ENCODE measurements at places on chromosomes 6 and 20.

DNA sequence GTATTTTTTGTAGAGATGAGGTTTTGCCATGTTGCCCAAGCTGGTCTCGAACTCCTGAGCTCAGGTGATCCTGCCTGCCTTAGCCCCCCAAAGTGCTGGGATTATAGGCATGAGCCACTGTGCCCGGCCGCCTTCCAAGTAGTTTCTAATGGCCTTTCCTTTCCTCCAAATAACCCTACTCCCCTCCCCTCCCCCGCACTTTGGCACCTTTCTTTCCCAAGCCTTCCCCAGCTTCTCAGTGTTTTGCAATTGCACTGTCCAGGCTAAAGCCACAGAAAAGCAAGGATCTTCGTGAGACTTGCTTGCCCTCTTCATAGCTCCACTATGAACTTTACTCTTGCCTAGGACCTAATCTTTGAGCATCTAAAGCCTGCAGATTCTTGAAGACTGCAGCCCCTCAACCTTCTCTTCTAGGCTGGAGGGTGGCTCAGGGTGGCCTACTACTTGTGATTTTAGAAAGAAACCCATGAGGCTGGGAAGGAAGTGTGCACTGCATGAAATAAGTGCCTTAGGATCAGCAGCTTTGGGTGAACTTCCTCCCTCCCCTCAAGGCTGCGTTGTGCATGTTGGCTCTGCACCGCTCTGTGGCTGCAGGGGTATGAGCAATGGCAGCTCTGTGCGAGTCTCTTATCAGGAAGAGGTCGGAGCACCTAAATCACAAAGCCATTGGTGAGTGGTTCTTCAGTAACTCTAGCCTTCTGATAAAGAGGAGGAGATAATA is 152.4 kb upstream of the SNX9 start:
- no peak for DNase-seq

GRCh38 chr6:1044040-1044836 is 267.7 kb upstream of the FOXQ1 start:
- DNase-seq = no peak

- no peak for DNase-seq
Measured at GRCh38 chr20:21437816-21438215, 40.5 kb upstream of the NKX2-4 start.

GRCh38 chr20:1803932-1804501 is 91.2 kb upstream of the SIRPA start:
- no peak for DNase-seq

DNA sequence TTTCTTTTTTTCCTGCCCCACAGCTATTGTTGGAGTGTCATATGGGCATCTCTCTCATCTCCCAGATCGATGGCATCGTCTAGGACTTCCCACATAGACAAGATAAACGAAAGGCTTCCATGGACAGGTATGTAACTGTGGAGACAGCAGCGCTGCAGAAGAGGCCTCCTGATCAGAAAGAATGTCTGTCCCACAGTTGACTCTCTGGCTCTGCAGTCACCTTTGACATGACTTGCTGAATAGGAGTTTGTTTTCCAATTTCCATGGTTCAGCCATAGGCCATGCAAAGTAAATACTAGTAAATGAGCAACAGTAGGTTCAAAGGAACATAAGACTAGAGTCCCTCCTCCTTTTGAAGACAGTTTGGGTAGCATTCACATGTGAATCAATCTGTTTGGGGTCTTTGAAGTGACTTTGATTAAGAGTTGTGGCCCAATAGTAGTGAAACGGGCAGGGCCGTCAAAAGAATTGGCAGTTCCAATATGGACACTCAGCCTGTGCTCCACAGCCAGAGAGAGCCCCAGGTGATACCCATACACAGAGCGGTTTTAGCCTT is 134.7 kb upstream of the IFNGR1 start:
- no peak for DNase-seq

DNA sequence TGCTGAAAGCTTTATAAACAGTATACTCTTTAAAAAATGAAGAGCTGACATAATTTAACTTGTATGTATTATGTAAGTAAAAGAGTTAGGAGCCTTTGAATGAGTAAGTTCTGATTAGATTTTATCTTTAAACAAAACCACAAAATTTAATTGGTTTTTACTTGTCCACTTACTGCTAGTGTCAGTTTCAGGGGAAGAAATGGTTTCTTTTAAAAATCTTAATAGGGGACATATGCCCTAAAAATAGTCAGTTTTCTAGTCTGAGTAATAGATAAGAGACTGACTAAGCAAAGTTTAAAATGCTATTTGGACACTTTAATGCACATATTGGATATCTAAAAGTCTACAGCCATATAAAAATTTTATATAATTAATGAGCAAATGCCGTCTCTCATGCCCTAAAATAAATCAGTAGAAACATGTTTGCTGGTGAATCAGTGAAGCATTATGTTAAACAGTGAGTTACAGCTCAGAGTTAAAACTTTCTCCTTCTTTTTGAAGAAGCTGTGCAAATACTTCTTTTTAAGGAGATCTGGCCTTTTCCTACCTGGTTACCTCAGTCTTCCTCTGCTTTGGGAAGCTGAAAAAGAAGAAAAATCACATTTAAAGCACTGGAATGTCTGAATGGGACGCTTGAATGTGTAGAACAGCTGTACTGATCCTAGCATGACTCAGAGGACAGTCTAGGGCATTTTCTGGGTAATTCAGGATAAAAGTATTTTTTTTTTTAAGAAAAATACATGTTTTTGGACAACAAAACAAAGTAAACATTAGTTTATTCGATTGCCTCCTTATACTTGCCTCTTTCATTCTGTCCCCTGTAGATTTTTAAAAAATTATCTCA is 55.3 kb downstream of the CDH26 start:
- DNase-seq = no peak

DNA sequence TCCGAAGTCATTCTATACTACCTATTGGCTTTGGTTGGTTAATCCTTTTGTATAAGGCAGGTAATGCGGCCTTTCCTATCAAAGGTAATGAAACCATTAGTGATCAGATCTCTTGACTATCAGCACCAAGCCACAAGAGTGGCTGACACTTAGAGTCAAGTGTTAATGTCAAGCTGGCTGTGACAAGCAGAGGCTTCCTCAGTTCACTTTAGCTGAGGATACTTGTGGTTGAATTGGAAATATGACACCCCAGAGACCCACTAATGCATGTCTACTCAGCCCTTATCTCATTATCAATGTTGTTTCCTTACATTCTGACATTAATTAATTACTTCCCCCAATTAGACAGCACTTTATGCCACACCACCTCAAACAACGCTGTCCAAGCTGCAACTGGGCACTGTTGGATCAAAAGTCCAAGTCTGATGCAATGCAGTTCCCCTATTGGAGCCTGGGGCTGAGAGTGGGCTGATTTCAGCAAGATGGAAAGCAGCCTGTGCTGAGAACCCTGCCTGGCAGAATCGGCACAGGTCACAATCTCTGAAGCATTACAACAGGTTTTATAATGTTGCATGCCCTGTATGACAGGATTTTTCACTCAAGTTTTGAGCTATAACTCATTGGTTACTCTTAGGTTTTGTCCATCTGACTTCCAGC is 273.5 kb downstream of the COL12A1 start:
- peak; percentile 4 for DNase-seq

- peak; percentile 34 for DNase-seq
Measured at GRCh38 chr6:159654483-159655098, 38.5 kb downstream of the SOD2 start.

GRCh38 chr6:153553627-153554026 is 422.5 kb upstream of the RGS17 start:
- no peak for DNase-seq

DNA sequence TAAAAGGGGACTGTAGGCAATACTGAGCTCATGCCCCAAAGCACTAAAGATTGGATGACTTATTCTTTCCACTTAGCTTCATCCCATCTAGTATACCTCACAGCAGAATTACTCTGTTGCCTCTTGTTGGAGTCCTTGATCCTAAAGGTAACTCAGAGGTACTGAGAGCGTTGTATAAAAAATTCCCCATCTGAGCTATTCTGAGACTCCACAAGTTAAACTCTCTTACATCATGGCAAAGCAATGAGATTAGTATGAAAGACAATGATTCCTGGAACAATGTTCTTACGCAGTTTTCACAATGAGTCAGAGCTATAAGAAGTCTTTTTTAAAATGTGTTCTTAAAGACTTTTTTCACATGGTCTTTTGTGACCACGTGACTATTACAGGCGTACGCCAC is 370.1 kb downstream of the ADGRB3 start:
- no peak for DNase-seq

- DNase-seq = no peak
Measured at GRCh38 chr6:14520536-14520935, 403.0 kb downstream of the CD83 start.

DNA sequence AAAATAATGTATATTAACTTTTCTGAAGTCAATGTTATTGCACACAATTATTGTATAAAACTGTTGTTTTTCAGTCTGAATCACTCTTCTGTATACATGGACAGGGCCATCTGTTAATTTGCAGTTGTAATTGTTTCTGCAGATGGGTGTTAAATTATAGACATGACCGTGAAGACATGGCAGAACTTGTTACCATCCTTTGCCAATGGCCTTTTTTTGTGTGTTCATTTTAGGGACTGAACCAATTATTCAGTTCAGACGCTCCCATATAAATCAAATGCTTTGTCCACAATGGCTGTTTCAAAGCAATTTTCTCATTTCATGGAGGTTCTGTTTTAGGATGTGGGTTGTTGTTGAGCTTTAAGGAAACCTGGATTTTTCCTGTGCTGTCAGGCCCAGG is 533.7 kb downstream of the DOK5 start:
- no peak for DNase-seq

DNA sequence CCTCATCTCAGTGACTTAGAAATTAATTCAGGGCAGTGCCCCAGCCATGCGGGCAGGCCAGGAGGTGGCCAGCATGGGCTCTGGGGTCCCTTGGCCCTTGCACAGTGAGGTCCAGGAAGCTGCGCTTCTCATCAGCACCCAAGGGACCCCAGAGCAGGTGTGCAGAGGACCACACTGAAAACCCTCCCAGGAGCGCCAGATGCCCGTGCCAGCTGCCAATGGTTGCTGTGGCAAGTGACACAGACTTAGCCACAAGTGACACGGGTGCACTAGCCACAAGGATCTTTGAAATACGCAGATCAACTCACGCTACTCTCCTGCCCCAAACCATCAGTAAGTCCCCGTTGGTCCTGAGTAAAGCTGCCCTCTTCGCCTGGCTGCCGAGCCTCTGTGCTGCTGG is 88.1 kb downstream of the ERMARD start:
- DNase-seq = no peak

- DNase-seq = no peak
Measured at GRCh38 chr6:85464722-85465150, 14.9 kb downstream of the NT5E start.

DNA sequence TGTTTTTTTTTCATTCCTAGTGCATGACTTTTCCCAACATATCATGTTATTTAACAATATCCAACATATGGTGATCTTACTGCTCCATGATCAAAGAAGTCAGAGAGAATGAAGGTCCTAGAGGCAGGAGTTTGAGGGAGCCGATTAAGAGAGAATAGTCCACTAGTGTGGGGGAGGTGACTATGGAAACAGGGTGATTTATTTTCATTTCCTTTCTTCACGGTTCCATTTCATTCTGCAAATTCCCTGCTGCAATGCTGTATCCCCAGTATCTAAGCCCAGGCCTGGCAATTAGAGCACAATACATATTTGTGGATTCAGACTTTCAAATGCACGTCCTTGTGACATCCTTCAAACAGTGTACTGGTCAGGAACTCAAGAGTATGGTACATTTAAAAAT is 91.4 kb downstream of the CD83 start:
- no peak for DNase-seq

- no peak for DNase-seq
Measured at GRCh38 chr6:36499918-36500317, 47.4 kb downstream of the STK38 start.

GRCh38 chr20:6635034-6635736 is 132.3 kb upstream of the BMP2 start:
- no peak for DNase-seq

GRCh38 chr20:57880571-57880892 is 170.7 kb upstream of the PMEPA1 start:
- no peak for DNase-seq

DNA sequence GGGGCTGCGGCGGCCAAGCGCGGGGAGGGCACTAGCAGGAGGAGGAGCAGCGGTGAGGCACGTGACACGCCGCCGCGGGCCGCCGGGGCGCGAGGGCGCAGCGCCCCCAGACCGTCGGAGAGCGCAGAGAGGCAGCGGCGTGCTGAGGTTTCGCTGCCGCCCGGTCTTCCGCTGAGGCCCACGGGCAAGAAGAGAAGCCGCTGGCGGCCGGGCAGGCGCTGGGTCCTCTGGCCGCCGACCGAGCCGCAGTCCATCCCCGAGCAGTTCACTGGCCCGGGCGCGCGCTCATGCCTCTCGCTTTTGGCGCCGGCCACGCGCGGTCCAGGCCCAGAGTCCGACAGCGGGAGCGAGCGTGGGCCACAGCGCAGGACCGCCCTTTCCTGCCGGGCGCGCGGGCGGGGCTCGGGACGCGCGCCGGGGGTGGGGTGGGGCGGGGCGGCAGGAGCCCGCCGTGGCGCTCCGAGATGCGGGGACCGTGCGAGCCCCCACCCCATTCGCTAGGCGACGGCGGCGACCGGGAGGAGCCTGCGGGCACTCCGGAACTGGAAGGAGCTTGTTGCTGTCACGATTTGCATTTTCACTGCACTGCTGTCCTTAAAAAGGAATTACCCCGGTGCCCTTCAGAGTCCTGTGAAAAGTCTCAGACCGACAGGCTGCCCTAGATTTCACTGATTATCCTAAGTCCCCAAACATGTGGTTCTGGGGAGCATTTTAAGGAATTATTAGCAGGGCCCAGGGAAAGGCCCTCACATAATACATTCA is at the start of gene MCUR1:
MCUR1 (minus strand) TSS at position 382 of the 762 bp plus-strand sequence; CDS start at position 254, 128 bp downstream.
- DNase-seq = peak; percentile 65

GRCh38 chr6:39754514-39755115 is 29.4 kb upstream of the KIF6 start:
- no peak for DNase-seq

DNA sequence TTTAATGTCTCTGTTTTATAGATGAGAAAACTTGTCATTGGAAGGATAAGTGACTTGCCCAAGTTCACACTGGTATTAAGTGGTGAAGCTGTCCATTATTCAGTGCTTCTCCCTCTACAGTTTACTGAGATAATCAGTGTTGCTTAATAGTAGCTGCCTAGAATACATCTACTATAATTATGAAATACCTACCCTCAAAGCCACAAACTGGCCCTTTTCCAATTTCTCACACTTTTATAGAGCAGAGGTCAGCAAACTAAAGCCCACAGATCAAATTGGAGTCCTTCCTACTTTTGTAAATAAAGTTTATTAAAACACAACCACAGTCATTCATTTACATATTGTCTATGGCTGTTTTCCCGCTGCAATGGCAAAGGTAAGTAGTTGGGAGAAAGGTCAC is 73.5 kb downstream of the EYS start:
- DNase-seq = no peak

DNA sequence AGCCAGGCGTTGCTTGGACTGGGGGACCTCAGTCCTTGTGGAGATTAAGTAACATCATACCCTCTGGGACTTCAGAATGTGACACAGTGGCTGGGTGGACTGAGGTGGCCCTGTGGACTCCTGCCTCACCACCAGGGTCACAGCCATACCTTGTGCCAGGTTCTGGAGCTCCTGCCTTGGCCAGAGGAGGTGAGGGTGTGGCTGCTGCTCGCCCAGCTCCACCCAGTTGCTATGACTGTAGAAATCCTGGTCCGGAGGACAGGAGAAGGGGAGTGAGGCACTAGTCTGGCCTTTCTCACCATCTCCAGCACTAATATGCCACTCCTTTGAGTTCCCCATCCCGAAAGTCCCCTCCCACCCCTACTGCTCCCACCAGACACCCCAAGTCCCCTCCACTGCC is 1.9 kb downstream of the VWA7 start:
- DNase-seq = no peak
